ENCODE measurements at places on chromosomes 7 and 10. TPM values are rescaled to one million over a fixed set of nuclear protein-coding genes. Genes with fewer than 3 reads are reported as not detected.

SLC18A3 gene
- polyA plus RNA-seq, result 0.07 TPM

IFIT3 gene
- polyA plus RNA-seq, result 31.5 TPM

GPR26 gene
- polyA plus RNA-seq, result 0.02 TPM

OR13A1 gene
- 2.2 TPM for polyA plus RNA-seq

PRKCQ gene
- 18.1 TPM for polyA plus RNA-seq

UNC5B gene
- polyA plus RNA-seq, result 2.2 TPM

OR6B1 gene
- polyA plus RNA-seq, result not detected

CCDC172 gene
- polyA plus RNA-seq, result 0.16 TPM

STOX1 gene
- polyA plus RNA-seq, result 8.5 TPM

C10orf95 gene
- polyA plus RNA-seq, result 0.46 TPM

PIP4K2A gene
- 23.8 TPM for polyA plus RNA-seq

ANKRD22 gene
- polyA plus RNA-seq, result 11.6 TPM

UCMA gene
- 0.23 TPM for polyA plus RNA-seq

DNA sequence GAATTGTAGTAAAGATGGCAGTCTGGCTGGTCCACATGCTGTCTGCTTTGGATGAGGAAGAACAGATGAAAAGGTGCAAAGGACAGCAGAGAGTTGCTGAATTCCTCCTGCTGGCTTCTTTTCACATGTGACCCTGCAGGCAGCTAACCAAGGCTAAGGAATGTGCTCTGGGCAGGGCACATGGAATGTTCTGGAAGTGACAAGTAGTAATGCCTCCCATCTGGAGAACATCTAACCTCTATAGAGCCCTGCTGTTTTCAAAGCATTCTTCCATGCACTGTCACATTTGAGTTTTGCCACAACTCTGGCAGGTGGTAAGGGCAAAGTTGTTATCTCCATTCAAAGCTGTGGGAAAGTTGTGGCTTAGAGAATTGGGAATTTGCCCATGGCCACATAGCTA is 208.8 kb downstream of the STK31 start:
- no peak for DNase-seq

DNA sequence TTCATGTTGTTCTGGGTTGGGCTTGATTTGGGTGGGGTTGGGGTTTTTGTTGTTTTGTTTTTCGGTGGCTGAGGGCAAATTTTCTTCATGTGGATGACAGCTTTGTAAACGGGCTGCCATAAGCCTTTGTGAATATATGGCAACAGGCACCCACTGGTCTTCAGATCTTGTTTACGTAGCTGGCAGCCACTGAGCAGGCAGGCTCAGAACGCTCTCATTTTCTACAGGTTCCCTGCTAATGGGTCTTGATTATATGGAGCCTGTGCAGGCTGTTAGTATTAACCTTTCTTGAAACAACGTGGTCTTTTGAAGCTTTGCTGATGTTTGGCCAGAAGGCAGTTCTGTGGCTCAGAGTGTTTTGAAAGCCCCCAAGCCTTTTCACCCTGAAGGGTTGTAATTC is 199.7 kb downstream of the TNS3 start:
- DNase-seq, result no peak

- DNase-seq, result no peak
Observed at GRCh38 chr10:70579234-70580002, 23.1 kb downstream of the PRF1 start.

DNA sequence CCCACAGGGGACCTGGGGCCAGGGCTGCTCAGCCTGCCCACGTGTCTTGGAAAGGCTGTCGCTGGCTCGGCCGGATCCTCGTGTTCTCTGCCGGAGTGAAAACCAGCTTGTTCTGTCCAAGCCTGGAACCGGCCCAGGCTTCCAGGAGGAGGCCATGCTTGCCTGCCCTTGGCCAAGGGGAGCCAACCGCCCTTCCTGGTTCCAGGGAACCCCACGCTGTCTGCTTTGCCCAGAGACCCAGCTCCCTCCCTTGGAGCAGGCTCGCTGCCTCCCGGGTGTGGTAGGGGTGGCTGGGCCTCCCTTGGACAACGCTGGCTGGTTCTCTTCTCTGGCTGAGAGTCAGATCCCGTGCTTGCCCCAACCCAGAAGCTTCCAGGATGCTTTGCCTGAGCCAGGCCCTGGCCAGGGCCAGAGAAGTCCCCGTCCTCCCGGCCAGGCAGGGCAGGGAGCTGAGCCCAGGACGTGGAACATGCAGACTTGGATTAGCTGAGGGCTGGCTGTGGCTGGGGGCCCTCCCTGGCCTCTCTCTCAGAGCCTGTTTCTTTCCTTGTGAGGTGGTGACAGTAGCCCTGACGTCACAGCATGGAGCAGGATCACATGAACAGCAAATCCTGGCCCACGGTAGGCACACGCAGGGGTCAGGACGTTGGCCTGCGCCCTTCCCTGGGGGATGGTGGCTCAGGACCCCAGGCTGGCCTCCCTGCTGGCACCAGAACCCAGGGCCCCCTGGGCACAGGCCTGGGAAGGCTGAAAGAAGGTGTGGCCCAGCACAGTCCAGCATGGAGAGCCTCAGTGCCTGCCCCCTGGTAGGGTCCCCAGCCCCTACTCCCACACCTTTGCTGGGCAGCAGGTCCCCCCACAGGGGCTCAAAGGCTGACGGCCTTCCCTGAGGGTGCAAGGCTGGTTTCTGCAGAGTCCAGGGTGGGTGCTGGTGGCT is 67.5 kb downstream of the PWWP2B start:
- DNase-seq, result no peak

DNA sequence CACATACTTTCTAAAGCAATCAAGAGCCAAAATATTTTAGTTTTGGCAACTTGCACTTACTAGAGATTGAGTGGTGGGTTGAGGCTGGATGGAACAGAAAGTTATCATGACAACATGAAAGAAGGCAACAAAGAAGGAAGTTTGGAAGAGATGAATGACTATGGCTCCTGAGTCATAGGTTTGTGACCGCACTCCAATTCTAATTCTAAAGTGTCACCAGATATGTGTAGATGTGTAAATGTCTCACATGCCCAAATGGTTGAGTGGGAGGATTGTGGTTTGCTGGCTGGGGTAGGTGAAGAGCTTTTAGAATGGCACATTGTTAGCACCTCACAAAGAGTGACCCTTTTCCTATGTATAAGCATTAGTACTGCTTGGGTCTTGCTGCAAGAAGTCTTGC is 20.2 kb downstream of the TAS2R16 start:
- no peak for DNase-seq

GRCh38 chr7:38215735-38216670 is 38.0 kb downstream of the STARD3NL start:
- DNase-seq, result peak; percentile 78

DNA sequence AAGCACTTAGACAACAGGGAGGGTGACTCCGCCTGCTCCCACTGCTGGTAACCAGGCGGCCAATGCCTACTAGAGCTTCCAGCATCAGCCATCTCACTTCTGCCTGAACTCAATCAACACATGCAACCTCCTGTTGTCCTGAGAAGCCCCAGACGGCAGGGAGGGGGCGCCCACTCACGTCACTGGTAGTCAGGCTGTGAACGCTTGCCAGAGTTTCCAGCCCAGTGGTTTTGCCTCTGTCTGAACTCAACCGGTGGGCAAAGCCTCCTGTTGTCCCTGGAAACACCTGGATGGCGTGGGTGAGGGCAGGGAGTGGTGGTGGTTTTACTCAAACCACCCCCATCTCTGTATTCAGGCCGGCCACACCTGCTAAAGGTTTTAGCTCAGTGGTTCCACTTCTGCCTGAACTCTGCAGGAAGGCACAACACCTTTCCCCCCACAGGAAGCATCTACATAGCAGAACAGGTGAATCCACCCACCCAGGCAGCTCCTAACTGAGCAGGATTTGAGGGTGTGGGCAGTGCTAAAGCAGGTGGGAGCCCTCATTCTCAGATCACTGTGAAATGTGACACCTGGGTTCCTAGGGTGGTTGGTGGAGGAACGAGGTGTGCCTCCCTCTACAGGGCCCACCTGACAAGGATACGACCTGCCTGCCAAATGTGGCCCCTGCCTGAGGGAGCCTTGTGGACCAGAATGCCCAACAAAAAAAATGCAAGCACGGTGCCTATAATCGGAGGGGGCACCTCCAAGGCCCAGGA is 563.0 kb upstream of the SEMA3D start:
- no peak for DNase-seq

- DNase-seq, result no peak
Observed at GRCh38 chr7:91463330-91463729, 199.1 kb downstream of the FZD1 start.

GRCh38 chr10:96345222-96345621 is 13.6 kb downstream of the OPALIN start:
- no peak for DNase-seq

DNA sequence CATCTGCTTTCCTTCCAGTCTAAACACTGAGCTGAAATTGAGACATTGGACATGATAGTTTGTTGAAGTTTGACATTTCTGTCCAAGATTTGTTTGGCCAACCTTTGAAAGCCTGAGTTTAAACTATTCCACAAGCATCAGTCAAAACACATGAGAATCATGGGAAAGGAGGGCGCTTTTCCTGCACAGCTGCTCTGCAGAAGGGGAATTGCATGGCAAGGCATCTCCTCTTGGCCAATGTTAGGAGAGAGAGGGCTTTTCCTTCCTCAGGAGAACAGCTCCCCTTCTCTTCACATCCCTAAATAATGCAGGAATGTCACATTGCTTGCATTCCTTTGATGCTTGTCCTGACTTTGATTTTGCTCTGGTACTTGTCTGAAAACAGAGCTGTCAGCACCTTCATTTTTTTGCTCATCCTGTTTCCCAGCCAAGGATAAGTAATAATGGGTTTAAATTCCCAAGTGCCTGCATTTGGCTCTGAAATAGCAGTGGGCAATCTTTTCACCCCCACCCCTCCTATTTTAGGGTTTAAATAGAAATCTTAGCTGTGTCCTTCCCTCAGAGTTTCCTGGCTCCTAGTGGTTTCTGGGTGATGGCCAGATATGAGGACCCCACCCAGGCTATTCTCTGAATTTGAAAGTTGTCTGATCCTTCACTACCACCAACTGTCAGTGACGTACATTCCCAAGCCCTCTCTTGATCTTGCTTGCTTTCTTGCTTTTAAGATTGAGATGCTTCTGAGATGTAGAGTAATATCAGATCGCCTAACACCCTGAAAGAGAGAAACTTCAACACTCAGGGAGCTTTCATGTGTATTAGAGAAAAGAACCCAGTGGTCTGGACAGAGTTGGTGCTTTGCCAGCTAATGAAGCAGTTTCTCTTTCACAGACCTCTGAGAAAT is 75.2 kb upstream of the NPVF start:
- no peak for DNase-seq

DNA sequence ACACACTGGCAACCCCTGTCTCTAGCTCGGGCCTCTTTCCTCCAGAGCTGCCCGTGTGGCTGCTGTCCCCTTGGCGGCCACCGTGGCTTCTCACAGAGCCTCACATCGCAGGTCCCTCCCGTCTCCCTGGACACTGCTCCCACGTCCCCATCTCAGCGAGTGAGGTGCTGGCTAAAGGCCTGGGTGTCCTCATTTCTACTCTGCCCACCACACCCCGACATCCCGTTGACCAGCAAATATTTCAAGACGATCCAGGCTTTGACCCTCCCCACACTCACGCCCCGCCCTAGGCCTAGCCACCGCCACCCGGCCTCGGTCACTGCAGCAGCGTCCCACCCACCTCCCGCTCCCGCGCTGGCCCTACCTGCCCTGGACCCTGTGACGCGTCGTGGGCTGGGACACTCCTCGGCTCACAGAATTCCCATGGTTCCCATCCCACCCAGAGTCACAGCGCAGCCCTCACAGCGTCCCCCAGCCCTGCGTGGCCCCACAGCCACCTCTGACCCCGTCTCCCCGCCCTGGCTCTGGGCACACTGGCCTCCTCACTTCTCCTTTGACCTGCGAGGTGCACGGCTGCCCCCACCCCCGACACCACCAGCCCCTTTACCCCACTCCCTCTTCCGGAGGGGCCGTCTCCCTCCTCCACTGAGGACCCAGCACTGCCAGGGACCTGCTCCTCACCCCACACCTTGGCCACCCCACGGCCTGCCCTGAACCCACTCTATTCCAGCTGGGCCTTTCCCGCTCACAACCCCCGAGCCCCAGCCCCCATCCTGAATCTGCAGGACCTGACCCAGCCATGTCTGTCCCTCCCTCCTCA is 6.9 kb downstream of the ADAP1 start:
- DNase-seq, result no peak

DNA sequence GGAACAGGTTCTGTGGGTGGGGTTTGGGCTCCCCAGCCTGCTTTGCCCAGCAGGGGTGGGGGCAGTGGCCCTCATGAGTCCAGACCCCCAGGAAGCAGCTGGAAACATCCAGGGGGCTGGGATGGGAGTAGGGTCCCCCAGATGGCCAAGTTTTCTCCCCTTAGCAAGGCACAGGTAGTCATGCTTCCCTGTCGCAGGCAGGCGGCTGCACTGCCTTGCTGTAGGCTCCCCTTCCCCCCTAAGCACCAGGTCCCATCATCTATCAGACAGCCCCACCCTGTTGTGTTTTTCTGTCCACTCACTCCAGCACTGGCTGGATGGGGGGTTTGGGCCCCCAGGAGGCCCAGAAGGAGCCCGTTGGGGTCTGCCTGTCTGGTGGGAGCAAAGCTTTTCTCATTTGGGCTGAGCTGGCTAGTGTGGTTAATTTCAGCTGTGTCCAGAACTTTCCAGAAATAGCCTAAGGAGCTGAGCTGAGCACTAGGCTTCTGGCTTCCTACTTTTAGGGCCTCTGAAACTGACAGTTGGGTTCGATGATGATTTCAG is 7.9 kb downstream of the BRI3 start:
- no peak for DNase-seq

DNA sequence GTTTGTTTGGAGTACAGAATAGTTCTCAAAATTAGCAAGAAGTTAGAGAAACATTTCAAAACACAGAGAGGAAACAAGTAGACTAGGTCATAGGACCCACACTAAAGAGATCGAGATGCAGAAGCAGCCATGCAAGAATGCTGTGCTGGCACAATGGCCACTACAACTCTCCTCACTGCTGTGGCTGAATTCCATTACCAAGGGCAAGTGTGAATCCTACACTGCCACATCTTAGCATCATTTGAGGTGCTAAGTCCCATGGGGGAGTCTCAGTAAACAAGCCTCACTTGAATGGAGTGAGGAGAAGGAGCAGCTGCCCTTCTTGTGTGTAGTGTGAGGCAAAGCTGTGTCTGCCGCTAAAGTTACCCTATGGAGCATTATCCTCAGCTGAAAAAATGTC is 56.7 kb downstream of the PCLO start:
- DNase-seq, result no peak

- no peak for DNase-seq
Observed at GRCh38 chr7:30193336-30193943, 58.7 kb downstream of the MTURN start.

DNA sequence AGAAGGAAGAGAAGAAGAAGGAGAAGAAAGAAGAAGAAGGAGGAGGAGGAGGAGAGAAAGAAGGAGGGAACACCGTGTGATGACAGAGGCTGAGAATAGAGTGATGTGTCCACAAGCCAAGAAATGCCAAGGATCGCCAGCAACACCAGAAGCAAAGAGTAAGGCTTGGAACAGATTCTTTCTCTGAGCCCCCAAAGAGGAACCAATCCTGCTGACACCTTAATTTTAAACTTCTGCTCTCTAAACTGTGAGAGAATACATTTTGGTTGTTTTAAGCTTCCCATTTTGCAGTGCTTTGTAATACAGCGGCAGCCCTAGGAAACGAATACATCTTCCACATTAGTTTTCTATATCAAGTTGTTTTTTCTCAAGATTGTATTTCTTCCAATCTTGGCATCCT is 13.9 kb upstream of the WNT8B start:
- no peak for DNase-seq

- DNase-seq, result no peak
Observed at GRCh38 chr7:89771003-89771636, 383.1 kb upstream of the STEAP1 start.

GRCh38 chr7:567305-567883 is 47.7 kb upstream of the PDGFA start:
- DNase-seq, result no peak
